ENCODE measurements at places on chromosomes 1 and 21.

- DNase-seq, result no peak
Observed at GRCh38 chr1:36014722-36015220, 69.1 kb upstream of the TEKT2 start.

- DNase-seq, result no peak
Observed at GRCh38 chr1:40435471-40435870, 14.8 kb upstream of the ZFP69B start.

DNA sequence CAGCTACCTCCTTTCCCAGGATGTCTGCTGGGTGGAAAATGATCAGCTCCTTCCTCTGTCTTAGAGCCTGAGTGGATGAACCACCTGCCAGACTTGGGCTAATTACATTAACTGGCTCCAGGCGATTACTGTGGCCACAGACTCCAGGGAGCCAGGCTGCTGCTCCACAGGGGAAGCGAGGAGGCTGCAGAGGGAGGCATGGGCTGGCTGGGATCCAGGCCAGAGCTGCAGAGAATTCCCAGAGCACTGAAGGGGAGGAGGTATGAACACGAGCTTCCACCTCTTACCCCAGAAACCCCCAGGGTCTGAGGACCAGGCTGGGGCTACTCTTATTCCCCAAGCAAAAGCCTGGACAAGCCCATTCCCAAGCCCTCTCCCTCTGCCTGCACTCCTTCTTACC lies 136.0 kb upstream of the KLHDC7A start:
- DNase-seq, result peak; percentile 90

GRCh38 chr1:54156201-54156600 lies 3.4 kb upstream of the CDCP2 start:
- DNase-seq, result peak; percentile 32

GRCh38 chr21:29800056-29800455 lies 139.7 kb downstream of the GRIK1 start:
- no peak for DNase-seq

- DNase-seq, result no peak
Observed at GRCh38 chr21:43778469-43779335, 2.6 kb upstream of the CSTB start.

GRCh38 chr1:25572708-25573590 lies 29.5 kb downstream of the LDLRAP1 start:
- DNase-seq, result peak; percentile 82

DNA sequence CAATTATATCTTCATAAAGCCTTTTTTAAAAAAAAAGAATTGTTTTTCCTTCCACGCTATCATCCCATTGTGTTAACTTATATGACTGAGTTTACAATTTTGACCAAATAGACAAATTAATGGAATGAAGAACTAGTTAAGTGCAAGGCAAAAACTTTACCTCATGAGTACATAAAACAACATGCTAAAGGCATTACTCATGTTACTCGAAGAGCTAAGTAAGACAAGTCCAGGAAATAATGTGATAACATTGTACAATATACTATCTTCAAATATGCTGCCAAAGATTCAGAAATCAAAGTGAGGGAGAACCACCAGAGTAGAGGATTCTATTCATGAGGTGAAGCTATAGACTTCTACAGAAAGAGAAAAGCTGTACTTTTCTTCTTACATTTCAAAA lies 24.2 kb upstream of the DYNLT5 start:
- no peak for DNase-seq

DNA sequence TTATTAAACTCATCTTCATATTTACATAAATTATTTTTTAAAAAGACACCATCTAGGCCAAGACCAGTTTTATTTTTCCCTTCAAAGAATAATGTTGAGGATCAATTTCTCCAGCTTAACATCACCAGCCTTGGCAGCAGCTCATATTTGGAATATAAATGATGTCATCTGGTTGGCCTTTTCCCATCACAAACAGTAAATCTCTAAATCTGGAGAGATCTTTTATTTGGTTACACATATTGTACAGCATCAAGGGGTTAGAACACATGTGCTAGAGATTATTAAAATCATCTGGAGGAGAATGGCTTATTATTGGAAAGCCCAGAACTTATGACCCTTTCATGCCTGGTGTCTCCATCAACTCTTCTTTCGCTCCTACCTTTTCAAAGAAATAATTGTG lies 508.8 kb downstream of the PLPP3 start:
- no peak for DNase-seq

- DNase-seq, result no peak
Observed at GRCh38 chr1:16459352-16459925, 18.9 kb downstream of the NECAP2 start.

GRCh38 chr1:55559842-55560241 lies 344.7 kb upstream of the USP24 start:
- DNase-seq, result no peak

DNA sequence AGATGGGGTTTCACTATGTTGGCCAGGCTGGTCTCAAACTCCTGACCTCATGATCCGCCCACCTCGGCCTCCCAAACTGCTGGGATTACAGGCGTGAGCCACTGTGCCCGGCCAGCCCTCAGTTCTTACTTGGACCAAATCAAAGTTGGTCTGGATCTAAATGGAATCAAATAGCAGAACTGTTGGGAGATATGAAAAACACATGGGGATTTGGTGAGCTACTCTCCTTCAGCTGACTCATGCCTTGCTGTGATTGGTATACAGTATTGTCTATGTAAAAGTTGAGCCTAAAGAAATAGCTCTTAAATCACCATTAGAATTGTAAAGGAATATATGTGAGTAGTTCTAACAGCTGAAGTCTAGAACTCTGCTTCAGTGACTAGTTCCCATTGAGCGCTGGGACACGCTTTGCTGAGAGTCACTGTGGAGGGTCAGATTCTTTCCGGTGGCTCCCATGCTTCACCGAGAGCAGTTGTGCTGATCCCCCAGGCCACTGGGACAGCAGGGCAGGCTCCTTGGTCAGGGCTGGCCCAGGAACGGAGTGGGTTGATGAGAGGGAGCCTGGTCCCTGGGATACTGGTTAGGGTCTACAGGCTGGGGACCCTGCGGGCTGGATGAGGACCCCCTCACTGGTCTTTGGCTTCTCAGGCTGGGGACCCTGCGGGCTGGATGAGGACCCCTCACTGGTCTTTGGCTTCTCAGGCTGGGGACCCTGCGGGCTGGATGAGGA lies 14.0 kb downstream of the PKNOX1 start:
- DNase-seq, result no peak

DNA sequence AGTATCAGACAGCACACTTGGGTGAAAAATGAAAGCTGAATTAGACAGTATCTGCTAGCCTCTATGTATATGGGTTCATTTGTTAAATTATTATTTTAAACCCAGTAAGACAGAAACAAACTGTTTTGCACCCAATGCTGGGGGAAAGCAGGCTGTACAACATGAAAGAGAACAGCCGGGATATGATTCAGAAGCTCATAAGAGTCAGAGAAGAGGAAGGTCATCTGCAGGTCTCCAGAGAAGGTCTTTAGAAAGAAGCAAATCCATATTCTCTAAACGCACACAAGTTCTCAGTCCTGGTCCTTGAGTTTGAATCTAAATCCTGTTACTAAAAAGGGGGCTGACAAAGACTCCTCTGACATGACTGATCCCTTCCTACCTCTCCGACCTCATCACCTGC lies 155.1 kb downstream of the SIPA1L2 start:
- no peak for DNase-seq

- no peak for DNase-seq
Observed at GRCh38 chr1:11354893-11355553, 82.0 kb downstream of the UBIAD1 start.

DNA sequence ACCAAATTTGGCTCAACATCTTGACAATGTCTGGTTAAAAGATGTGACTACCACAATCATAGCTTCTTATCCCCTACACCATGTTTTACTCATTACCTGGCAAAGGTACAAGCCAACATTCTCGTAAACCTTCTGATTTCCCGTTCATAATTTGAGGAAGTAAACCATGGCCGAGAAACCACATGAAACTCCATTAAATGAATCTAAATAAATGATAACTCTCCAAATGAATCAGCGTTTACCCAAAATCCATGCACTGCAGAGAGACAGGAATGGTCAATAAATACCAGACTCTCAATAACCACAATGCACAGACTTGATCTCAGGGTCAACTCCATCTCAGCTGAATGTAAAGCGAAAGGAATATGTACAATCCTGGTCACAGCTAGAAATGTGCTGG lies 125.2 kb downstream of the TYW3 start:
- DNase-seq, result no peak

- DNase-seq, result no peak
Observed at GRCh38 chr1:218669431-218669830, 324.3 kb downstream of the TGFB2 start.

DNA sequence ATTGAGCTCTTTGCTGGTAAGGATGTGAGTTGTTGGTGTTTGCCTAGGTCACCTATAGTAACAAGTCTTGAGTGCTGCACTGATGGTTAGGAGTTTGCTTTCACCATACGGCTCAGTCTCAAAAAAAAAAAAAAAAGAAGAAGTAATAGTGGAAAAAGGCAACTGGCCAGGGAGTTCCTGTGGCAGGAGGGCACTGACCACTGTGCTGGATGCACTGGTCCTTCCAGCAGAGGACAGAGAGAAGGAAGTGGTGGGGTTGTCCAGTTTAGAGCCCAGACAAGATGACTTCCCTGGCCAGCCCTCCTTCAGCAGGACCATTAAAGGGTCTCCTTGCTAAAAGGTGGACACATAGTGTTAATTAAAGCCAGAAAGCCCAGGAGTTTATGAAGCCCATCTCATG lies 11.9 kb upstream of the PTCH2 start:
- no peak for DNase-seq

DNA sequence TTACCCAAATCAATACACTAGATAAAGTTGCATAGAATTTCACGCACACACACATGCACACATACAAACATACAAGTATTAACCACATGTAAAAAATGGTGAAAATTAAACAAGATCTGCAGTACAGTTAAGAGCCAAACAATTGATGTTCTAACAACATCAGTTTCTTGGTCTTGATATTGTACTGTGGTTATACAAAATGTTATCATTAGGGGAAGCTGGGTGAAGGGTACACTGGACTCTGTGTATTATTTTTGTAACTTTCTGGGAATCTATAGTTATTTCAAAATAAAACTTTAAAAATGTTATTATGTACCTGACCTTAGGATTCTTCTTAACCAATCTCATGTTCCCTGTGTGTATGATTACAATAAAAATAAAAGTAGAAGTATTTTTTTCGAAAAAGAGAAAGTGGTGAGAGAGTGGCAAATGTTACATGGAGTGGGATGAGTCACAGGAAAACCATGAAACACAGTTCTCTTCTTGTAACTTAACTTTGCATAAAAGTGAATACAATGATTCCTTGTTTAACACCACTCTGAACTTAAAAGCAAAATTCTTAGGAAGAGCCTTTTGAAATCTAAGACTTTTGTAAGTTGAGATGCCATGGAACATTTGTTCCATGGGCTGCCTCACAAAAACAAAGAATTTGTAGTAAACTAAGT lies 101.6 kb upstream of the RUNX1 start:
- DNase-seq, result no peak

GRCh38 chr1:214019499-214019898 lies 31.7 kb downstream of the PROX1 start:
- no peak for DNase-seq

- DNase-seq, result no peak
Observed at GRCh38 chr21:46295996-46296752, 10.0 kb downstream of the YBEY start.

- peak; percentile 86 for DNase-seq
Observed at GRCh38 chr1:236129306-236129705, 13.0 kb upstream of the GPR137B start.
